ENCODE measurements at places on chromosomes 3 and 15.

GRCh38 chr3:18247139-18247695 lies 177.9 kb downstream of the SATB1 start:
- no peak for DNase-seq

- DNase-seq, result no peak
Observed at GRCh38 chr3:57772251-57772650, 16.1 kb downstream of the SLMAP start.

DNA sequence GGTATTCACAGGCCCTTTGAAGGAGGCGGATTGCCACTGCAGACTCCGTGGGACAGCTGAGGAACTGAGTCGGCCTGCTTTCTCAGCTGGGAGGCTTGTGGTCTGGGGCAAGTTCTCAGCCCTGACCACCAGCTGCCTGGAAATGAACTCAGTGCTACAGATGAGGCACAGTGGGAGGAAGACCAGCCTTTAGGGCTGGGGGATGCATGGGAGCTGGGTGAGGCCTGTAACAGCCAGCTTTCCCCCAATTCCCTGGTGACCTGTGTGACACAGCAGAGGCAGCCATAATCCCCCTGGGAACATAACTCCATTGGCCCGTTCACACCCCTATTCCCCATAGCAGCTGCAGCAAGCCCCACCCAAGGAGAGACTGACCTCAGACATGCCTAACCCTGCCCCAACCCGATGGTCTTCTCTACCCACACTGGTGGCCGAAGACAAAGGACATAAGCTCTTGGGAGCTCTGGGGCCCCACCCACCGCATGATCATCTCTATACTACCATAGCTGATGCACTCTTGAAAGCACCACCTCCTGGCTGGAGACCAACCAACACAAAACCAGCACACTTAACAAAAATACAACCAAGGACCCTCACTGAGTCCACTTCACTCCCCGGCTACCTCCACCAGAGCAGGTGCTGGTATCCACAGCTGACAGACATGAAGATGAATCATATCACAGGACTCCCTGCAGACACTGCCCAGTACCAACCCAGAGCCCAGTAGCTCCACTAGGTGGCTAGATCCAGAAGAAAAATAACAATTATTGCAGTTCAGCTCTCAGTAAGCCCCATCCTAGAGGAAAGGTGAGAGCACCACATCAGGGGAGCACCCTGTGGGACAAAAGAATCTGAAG lies 24.9 kb downstream of the ZMAT3 start:
- no peak for DNase-seq

DNA sequence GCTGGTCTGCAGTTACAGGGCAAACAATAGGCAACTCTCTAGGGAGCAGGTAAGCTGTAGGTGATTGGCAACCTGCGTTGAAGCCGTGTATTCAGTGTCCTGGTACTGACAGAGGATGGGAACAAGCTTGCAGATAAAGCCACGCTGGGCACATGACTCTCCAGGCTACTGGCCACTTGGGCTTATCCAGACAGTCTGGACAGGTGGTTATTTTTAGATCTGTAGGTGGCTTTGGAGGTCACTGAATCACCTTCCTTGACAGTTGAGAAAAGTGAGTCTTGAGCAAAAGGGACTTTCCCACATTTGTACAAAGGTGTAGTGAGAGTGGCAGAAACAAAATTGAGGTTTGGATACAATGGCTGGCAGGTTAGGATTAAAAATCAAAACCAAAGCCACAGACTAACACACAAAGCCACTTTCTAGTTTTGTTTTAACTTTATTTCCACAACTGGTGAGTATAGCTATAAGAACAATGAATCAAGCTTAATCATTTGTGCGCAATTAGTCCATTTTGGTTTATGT lies 22.3 kb upstream of the IL1RAP start:
- no peak for DNase-seq

DNA sequence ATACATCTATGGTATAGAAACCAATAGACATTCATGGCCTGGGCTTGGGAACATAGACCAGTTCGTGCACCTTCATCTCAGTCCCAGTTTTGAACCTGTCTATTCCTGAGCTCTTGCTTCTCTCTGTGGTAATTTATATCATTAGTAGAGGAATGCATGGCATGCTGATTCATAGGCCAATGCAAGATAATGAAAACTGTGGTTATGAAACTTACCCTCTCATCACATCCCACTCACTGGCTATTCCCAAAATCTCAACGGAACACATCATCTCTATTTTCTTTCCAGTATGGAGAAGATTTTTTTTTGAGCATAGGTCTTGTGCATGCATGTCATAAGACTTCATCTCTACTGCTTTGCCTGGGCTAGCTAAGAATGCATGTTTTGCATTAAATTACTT lies 18.7 kb upstream of the P2RY12 start:
- no peak for DNase-seq

All from right renal cortex interstitium (tissue), 3 donors.